ENCODE measurements at places on chromosomes 16 and 17.

- no peak for DNase-seq
Observed at GRCh38 chr16:89691986-89692569, 5.6 kb downstream of the CDK10 start.

DNA sequence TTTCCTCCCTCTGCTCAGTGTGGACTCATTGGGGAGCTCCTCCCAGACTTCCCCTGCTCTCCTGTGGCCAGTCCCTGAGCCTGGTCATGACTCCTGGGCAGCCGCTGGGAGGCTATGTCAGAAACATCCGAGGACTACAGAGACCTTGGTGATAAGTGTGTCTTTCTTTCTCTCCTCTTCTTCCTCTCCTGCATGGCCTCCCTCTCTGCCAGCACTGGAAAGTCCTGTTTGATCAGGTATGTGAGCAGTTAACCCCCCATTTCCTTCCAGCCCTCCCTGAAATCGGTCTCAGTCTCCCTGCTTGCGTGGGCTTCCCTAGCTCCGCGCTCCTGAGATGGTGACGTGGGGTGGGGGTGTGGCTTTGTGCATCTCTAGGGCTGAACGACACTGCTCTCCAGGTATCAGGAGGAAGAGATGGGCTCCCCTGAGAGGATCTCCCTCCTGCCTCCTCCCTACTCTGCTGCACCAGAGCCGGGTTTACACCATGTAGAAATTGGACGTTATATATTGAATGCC, 2.1 kb downstream of the RHBDL3 start:
- no peak for DNase-seq

- no peak for DNase-seq
Observed at GRCh38 chr16:55495616-55496289, 13.1 kb upstream of the LPCAT2 start.

DNA sequence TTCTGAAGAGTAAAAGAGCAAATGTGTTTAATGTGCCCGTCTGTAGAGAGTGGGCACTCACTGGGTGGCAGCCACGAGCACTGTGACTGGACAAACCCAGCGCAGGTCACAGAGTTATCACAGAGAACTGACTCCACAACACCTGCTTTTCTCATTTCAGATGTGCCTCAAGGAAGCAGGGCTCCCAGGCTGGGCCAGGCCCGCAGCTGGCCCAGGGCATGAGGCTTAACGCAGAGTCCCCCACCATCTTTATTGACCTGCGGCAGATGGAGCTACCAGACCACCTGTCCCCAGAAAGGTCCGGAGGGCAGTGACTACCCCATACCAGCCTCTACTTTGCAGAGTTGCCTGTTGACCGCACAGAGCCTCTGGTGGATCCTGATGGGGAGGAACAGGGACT, 11.9 kb downstream of the DNAAF8 start:
- DNase-seq, result no peak

DNA sequence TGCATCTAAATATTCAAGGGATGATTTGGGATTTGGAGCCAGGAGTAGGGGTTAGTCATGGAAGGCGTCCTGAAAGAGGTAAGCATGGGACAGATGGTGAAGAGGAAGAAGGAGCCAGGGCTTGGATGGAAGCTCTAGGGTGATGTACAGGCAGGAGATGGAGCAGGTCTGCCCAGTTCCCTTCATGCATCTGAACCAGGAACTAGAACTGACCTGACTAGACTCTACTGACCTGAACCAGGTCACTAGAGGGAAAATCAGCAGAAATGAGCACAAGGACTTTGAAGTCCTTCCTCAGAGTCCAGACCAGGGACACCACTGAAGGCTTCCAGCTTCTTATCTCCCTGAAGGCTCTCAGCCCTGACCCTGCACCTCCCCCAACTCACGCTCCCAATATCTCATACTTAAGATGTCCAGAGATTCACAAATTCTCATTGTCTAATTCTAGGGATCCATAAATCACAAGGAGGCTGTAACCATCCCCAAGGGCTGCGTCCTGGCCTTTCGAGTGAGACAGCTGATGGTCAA, 8.3 kb downstream of the GSDMA start:
- DNase-seq, result no peak

DNA sequence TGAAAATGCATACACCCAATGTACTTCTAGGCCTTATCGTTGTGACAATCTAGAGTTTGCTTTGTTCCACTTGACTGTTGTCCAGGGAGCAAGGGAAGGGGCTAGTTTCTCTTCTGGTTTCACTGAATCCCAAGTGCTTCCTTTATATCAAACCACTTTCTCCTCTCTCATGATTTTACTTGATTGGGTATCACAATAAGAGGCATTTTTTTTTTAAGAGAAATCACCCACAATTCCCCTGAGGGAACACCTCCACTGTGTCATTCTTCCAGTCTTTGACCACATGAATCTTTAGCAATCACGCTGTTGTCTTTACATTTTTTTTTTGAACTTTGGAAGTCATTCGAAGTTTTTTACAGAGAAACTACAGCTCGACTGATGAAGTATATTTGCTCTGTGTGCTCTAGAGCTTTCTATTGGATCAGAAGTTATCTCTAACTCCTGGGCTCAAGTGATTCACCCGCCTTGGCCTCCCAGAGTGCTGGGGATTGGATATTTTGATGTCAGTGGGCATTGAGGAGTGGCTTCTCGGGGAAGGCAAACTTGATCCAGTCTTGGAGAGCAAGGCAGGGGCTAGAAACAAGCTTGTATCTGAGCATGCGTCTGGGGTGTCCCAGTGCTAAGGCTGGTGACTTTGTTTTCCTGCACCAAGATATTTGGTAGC, 3.0 kb downstream of the CDH1 start:
- DNase-seq, result no peak

GRCh38 chr16:79393127-79393526, 207.4 kb downstream of the MAF start:
- no peak for DNase-seq

GRCh38 chr16:3690980-3691720, 26.2 kb downstream of the TRAP1 start:
- no peak for DNase-seq

GRCh38 chr17:4853208-4853671, 20.1 kb downstream of the MINK1 start:
- no peak for DNase-seq

- no peak for DNase-seq
Observed at GRCh38 chr17:3845291-3845620, 790 bp downstream of the NCBP3 start.

- DNase-seq, result no peak
Observed at GRCh38 chr16:79155471-79155870, 445.1 kb downstream of the MAF start.
